ENCODE measurements at places on chromosomes 4 and X. TPM values are rescaled to one million over a fixed set of nuclear protein-coding genes. Genes with fewer than 3 reads are reported as not detected.

- no peak for DNase-seq
These were observed 4.1 kb upstream of the ARX start for GRCh38 chrX:25019707-25020390.

SPANXB1 gene
- not detected for polyA plus RNA-seq

MAP3K15 gene
- 0.54 TPM for polyA plus RNA-seq

DNA sequence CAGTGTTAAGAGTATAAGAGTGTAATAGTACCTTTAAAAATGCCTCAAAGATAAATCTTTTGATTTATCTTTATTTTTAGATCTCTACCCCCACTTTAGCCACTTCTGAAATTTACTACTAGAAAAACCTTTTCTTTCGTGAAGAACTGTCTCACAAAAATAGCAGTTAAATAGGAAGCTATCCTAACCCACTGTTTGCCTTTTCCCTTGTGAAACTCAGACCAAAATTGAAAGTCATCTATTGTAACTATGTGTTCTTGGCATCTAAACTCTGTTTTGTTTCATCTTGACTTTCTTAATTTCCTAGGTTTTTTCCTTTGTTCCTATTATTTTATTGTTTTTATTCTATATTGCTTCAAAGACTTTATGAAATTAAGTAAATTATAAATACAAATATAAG, 7.8 kb upstream of the TMEM144 start:
- DNase-seq, result no peak

DNA sequence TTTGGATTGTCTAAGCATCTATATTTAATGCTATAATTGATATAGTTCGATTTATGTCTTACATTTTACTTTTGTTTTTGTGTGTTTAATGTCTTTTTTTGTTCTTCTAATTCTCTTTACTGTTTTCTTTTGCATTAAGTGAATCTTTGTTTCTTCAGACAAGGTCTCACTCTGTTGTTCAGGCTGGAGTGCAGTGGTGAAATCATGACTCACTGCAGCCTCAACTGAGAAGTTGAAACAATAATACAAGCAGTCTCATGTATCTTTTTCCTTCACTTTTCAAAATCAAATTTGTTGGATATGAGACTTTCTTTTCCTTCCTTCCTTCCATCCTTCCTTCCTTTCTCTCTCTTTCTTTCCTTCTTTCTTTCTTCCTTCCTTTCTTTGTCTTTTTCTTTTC, 1401.6 kb downstream of the ADGRL3 start:
- DNase-seq, result no peak

DNA sequence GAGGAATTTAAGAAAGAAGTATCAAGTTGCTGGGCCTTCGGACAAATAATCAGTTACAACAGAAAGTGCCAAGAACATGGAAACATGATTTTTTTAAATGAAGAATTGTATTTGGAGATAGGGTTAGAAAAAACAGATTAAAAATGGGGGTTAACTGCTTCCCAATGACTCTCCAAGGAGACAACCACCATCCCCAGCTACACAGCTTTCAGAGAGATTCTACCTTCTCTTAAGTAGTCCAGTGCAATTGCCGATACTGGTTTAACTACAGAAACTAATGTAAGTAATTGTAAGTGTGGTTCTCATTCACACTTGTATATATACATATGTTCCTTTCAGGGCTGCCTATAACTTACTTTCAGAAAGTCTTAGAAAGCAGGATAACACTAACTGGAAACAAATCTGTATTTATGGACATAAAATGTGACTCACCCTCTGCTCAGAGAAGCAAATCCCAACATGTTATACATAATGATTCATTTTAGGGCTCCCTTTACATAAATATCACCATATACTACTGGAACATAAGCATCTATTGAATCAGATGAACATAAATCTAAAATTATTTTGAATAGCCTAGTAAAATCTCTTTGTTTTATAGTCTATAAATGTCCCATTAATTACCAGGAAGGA, 248.9 kb upstream of the UGT8 start:
- DNase-seq, result no peak

DNA sequence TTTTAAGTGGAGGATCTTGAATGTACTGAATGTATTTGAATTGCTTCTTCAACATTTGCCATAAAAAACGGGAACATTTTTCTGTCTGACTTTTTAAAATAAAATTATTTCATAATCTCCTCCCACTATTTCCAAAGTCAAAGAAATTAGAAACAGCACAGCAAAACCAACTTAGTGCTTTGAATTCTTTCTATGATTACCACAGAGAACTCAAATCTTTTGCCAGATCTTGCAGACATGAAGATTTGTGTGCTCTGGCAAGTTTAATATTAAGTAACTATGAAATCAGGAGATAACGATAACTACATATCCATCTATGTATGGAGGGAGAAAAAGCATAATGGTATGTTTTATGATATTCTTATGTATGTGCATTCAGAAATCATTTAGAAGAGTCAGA, 982.2 kb downstream of the PCDH7 start:
- DNase-seq, result no peak

DNA sequence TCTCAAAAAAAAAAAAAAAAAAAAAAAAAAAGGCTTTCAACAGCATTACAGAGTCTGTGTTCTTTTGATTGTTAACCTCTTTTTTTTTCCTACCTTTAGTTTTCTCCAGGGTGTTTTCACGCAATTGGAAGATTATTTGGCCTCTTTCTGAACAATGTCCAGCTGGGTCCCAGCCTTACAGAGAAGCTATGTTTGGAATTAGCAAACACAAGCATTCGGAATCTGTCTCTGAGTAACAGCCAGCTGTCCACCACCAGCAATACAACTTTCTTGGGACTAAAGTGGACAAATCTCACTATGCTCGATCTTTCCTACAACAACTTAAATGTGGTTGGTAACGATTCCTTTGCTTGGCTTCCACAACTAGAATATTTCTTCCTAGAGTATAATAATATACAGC, 13.3 kb downstream of the TLR3 start:
- DNase-seq, result no peak

- DNase-seq, result no peak
These were observed 13.4 kb upstream of the CHIC2 start for GRCh38 chr4:54077812-54078211.

GRCh38 chr4:23039818-23040217, 347.1 kb downstream of the GBA3 start:
- DNase-seq, result no peak

DNA sequence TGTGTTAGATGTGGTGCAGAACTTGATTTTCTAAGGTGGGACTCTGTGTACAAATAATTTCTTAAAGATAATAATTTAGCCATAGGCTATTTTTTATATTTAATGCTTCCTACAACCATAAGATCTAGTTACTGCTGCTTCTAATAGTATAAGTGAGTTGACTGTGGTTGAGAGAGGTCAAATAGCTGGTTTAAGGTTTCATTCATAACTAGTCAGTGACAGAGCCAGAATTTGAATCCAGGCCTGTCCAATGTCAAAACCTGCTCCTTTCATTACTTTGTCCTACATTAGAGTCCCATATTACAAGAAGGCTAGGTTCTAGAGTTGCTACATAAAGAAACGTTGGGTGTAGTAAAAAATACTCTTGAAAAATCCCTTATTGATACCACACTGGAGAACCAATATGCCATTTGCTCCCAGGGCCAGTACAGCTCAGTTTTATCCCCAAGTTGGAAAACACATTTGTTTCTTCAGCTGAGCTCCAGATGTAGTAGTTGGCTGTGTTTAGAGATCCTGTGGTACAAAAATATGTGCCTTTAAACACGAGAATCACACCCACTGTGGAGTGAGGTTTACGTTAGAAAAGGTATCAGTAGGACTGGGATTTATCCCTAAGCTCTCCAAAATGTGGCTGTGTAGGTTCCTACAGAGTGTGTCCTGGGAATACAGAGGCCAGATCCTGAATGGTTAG, 84.3 kb downstream of the REPS2 start:
- DNase-seq, result no peak

GRCh38 chrX:140724736-140725135, 15.2 kb downstream of the LINC00632 start:
- no peak for DNase-seq

NDST3 gene
- not detected for polyA plus RNA-seq

DNA sequence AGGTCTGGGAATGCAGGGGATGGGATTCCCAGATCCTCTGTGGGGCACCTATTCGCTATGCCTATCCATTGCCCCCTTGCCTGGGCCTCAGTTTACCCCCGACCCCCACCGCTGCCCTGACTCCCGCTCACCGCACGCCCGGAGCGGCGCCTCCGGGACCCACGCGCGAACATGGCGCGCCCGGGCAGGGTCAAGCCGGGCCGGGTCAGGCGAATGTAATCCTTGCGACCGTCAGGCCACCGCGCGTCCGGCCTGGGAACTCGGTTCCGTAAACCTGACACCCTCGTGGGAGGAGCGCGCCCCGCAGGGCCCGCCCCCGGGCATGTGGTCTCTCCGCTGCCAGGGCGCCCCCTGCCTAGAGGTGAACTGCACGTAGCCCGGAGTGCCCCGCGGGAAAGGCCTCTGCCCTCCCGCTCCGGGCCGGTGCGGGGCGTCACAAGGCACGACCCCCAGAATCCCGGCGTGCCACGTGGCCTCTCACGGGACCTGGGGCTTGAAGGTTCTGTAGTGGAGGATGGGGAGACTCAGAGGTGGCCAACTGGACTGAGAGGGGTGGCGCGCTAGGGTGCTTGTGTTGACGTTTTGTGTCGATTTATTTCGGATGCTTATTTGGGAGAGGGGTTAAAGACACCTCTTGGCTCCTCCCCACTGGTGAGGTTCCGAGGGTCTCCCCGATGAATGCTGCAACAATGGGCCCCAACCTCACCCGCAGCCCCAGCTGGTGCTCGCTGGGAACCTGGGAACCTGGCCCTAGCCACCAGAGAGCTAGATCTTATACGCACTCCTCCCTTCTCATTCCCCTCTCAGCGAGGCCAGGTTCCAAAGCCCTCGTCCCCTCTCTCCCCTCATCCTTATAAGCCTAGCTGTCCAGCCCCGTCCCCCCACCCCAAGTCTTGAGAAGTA, at the start of gene PRICKLE3:
TSS of gene PRICKLE3 (minus strand) at position 249 of the 903 bp plus-strand sequence. CDS start at position 173, 76 bp downstream.
- peak; percentile 68 for DNase-seq

DNA sequence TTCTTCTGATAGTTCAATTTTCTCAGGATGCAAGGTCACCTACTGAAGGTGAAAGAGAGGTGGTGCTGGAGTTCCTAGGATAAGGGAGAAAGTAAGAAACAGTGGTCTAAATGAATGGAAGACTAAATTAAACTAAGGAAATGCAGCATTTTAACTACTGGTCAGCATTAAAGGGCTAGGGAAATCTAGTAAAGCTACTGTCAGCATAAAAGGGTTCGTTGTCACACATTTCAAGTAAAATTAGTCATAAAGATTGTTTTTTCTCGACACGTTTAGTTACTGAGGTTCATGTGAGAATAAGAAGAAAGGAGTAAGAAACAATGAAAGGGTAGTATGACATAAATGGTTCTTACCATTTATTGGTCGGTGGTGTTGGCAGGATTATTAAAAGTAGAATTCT, 40.0 kb upstream of the COX18 start:
- no peak for DNase-seq

- DNase-seq, result peak; percentile 19
These were observed 58.6 kb downstream of the TAB3 start for GRCh38 chrX:30830326-30830943.

DNA sequence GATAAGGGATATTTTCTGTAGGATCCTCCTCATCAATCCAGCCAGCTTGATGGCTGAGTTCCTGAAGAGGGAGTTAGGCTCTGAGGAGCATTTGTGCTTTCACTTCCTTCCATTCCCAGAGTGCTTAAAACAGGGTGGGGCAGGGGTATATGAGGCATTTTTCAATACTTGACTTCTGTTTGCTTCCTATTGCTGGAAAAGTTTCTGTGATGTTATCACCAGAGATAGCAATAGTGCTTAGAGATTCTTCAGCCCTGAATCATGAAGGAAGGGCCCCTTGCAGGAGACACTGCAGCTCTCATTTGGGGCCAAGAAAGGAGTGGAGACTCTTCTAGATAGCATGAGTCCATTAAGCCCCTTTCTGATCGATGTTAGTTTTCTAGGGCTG, 166.7 kb upstream of the RPS6KA3 start:
- DNase-seq, result no peak

DNA sequence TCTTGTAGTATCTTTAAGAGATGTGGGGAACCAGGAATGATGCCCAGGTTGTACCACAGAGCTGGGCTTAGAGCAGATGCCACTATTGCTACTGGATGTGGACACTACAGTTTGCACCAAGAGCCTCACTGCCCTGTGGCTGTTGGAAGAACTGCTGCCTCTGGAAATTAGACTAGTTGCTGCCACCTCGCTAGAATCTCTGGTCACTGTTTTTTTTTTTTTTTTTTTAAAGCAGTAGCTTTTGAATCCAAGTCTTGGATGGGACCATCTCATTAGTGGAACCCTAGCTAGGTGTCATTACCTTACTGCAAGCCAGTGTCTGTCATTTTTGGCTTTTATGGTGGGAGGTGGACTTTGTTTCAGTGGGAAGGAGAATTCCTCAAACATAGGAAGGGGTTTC, 105.5 kb downstream of the ARHGAP10 start:
- DNase-seq, result no peak

KLB gene
- polyA plus RNA-seq, result 0.50 TPM

USP17L25 gene
- polyA plus RNA-seq, result not detected

DNA sequence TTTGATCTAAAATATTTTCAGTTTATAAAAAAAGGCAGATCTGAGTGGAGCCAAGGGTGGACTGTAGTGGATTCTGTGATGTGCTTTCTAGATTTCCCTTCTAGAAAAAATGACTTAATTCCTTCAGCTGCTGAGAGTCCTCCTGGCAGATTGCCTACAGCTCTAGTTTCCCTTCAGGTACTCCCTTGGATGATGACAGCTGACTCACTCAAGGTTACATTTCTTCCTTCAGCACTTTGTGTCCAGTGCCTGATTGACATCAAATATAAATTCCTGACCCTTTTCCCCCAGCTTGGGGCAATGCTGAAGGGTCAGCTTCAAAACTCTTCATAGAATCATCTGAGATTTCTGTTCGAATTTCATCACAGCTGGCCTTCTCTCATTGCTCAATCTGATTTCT, 161.7 kb downstream of the EMCN start:
- DNase-seq, result no peak

HELQ gene
- 15.9 TPM for polyA plus RNA-seq

DNA sequence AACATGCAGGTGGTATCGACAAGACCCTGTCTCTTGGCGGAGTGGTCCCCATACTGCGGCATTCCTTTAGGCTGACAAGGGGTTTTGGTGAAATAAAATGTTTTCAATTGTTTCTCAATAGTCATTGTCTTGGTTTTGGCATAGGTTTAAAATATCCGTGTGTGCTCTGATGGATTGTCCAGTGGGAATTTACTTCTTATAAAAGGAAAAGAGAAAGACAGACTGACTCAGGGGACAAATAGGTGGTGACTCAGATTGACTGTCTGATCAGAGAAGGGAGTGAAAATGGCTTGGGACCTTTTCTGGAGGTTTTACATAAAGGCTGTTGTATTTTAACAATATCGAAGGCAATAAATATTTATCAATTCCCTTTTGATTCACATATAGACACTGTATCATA, 129.8 kb downstream of the SORBS2 start:
- no peak for DNase-seq

HSD17B13 gene
- polyA plus RNA-seq, result not detected

CD40LG gene
- polyA plus RNA-seq, result not detected

DNA sequence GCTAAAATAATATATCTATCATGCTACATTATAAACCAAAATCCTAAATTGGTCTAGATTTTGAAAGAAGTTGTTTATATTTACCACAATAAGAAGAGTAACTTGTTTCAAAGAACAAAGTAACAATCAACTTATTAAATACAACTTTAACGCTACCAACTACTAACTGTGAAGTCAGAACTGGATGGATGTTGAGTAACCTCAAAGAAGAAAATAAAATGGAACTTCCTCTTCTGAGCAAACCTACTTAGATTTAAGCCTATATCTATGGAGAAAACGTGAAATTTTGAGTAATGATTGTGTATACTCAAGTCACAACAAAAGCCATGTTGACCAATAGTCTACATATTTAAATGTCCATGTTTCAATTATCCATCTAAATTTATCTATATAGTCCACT, 25.7 kb downstream of the SH3RF1 start:
- DNase-seq, result no peak

PLP1 gene
- polyA plus RNA-seq, result 47.7 TPM

NPY2R gene
- not detected for polyA plus RNA-seq
